ENCODE measurements at places on chromosomes 2 and 18. TPM values are rescaled to one million over a fixed set of nuclear protein-coding genes. Genes with fewer than 3 reads are reported as not detected.
A peak's percentile ranks its signal among the peaks of the same experiment; 100 is the strongest.

GRCh38 chr2:142010477-142011270 is 120.1 kb downstream of the LRP1B start:
- no peak for DNase-seq

- no peak for DNase-seq
Measured at GRCh38 chr18:23257686-23258565, 122.6 kb downstream of the CABLES1 start.

GRCh38 chr2:16152071-16152927 is 211.9 kb downstream of the MYCN start:
- DNase-seq, result no peak

GRCh38 chr2:74515981-74516633 is 1.9 kb downstream of the TLX2 start:
- DNase-seq, result peak; percentile 76

- no peak for DNase-seq
Measured at GRCh38 chr2:9106338-9107167, 100.1 kb upstream of the ASAP2 start.

DNA sequence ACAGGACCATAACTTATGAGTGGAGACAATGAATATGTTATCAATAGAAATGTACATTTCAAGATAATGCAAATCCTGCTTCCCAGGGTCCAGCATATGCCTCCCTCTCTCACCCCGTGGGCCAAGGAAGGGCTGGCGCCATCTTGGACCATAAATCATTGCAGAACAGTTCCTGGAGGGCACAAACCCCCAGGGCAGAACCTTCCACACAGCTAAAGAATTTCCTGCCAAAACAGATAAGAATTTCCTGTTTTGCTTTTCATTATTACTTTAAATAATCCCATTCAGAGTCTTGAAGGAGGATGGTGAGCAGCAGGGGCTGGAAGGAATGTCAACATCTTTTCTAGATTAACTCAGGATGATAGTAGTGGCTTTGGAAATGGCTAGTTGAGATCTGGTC is 53.7 kb downstream of the EHD3 start:
- DNase-seq, result no peak

- no peak for DNase-seq
Measured at GRCh38 chr2:234961784-234962183, 10.0 kb downstream of the SH3BP4 start.

DNA sequence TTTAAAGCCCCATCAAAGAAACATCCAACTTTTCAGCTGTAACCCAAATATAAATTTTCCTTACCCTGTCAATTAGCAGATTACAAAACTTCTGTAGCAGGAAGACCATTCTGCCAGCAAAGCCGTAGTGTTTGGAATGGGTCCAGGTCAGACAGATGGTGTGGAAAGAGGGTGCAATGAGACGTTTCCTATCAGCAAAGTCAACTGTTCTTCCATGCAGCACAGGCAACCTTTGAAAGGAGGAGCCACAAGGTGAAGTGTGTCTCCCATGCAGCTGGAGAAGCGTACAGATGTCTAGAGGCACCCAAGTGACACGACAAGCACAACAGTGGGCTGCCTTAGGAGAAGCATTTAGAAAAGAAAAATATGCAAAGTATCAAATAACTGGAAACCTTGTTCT is 83.7 kb downstream of the SP3 start:
- DNase-seq, result no peak

DNA sequence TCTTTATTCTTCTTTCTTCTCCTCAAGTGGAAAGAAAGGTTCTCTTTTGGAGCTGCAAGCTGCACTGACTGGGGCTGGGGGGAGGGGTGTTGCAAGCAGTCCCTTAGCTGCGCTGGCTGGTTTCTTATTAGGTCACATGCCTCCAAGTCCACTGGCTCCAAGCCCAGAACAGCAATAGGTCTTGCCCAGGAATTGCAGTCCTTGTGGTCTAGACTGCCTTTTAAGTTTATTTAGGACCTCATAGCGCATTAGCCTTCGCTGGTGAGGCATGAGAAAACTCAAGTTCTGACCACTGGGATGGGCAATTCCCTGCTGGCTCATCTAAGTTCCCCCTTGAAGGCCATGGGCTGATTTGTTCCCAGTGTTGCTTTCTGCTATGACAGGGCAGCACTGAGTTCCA is 138.6 kb upstream of the SCN7A start:
- no peak for DNase-seq

- DNase-seq, result no peak
Measured at GRCh38 chr2:210626849-210627248, 70.5 kb downstream of the CPS1 start.

DNA sequence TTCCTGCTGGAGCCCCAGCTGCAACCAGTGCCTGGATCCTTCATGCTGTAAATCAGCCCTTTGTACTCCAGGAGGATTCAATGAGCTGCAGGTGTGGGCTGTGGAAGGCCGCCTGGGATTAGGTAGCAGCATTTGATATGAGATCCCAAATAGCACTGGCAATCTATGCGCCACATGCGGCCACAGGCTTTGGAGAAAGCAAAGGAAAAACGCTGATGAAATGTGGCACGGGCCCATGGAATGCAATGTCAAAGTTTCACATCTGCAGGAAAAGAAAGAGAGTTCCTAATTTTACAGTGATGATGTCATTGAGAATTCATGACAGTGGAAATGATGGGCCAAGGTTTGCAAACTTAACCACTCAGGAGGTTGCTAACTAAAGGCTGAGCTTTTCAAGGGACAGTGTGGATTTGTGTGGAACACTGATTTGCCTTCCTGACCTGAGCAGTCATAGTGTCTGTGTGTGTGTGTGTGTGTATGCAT is 216.4 kb upstream of the OSR1 start:
- no peak for DNase-seq

DNA sequence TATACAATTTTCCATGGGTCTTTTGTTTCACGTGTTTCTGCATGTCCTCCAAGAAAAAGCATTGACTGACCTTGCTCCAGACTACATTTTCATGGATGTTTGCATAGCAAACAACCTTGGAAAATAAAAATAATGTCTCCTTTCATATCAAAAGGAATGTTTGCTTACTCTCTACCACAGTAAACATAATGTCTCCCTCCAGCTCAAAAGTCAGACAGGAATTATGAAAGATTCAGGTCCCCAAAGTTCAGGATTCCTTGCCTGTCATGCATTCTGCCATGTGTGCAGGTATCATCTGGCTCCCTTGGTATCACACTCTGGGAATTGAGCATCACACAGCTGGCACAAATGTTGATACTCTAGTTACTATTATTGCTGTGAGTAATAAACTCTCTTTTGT is 103.1 kb upstream of the ZC3H15 start:
- no peak for DNase-seq

- no peak for DNase-seq
Measured at GRCh38 chr2:63738019-63738418, 103.7 kb upstream of the UGP2 start.

GRCh38 chr2:8426550-8426949 is 255.3 kb upstream of the ID2 start:
- DNase-seq, result no peak

GRCh38 chr18:14922031-14922430 is 174.1 kb downstream of the ANKRD30B start:
- no peak for DNase-seq

ACVR1C gene
- total RNA-seq, result 2.6 TPM

KCTD1 gene
- 1.4 TPM for total RNA-seq

DES gene
- not detected for total RNA-seq

MYO3B gene
- 0.27 TPM for total RNA-seq
